Activated naive CD8-positive, alpha-beta T cell treated with anti-CD3 and anti-CD28 coated beads, Interleukin-2, amount 10 ng/mL, durations not matched to agents 7 days and 5 days (primary cell): ENCODE measurements at places on chromosomes 6 and 20. TPM values are rescaled to one million over a fixed set of nuclear protein-coding genes. Genes with fewer than 3 reads are reported as not detected.

Gene PRR18
- not detected for total RNA-seq

Gene CRISP2
- total RNA-seq: not detected

Gene ZSWIM1
- total RNA-seq: 12.2 TPM

Gene GHRH
- not detected for total RNA-seq

Gene TMEM30A
- 61.6 TPM for total RNA-seq

Gene B3GAT2
- not detected for total RNA-seq

Gene CPXM1
- total RNA-seq: 0.25 TPM

Gene FRS3
- 6.2 TPM for total RNA-seq

Gene RGS19
- 106 TPM for total RNA-seq

Gene TMEM74B
- total RNA-seq: 3.5 TPM

DNA sequence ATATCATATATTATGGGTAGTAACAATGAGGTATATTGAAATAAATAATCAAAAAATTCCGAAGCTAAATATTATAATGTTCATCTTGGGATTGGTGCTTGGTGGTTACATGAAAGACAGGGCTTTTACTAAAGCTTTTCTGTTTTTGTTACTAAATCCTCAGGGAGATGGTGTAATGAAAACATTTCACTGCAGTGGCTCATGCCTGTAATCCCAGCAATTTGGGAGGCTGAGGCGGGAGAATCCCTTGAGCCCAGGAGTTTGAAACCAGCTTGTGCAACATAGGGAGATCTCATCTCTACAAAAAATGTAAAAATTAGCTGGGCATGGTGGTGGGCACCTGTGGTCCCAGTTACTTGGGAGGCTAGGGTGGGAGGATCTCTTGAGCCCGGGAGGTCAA lies 42.9 kb downstream of the AFG1L start:
- no peak overlapping the region for H3K27ac ChIP-seq
- H3K36me3 ChIP-seq: no peaks in the 10 kb centered on the region
- no peaks in the 10 kb centered on the region for H3K27me3 ChIP-seq

- H3K36me3 ChIP-seq: no peaks in the 10 kb centered on the region
- no peak for DNase-seq
- no peak overlapping the region for H3K27ac ChIP-seq
- no peaks in the 10 kb centered on the region for H3K27me3 ChIP-seq
- no peaks in the 10 kb centered on the region for H3K4me1 ChIP-seq
Measured at GRCh38 chr6:50610562-50610961, 102.8 kb upstream of the TFAP2D start.

GRCh38 chr6:17281100-17281496 lies at the start of gene RBM24:
Gene RBM24, plus strand, starts transcription at chr6:17281361. Its CDS starts 221 bp downstream, at chr6:17281582.
- H3K36me3 ChIP-seq: no peaks in the 10 kb centered on the region
- H3K27me3 ChIP-seq: peaks cover 66% of the 10 kb centered on the region
- peak; percentile 53 for DNase-seq

DNA sequence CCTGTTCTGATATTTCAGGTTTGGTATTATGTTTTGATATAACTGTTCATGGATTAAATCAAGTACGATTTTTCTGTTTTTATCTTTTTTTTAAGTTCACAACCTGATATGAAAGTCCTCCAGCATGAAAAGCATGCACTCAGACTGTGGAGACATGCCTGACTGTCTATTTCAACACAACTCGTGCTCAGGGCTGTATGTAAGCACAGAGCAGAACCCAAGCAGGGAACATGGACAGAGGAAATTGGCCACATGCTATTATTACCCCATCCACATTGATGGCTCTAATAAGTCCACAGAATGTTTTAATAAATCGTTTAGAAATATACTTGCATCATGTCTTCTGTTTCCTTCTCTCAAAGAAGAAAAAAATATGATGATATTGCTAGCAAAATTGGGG lies 730.4 kb downstream of the C6orf118 start:
- no peak overlapping the region for H3K4me3 ChIP-seq
- no peak for DNase-seq
- no peaks in the 10 kb centered on the region for H3K27me3 ChIP-seq
- H3K27ac ChIP-seq: no peak overlapping the region
- H3K36me3 ChIP-seq: no peaks in the 10 kb centered on the region
- H3K4me1 ChIP-seq: no peaks in the 10 kb centered on the region

- peaks cover 10% of the 10 kb centered on the region for H3K4me1 ChIP-seq
- peaks cover 7% of the 10 kb centered on the region for H3K27me3 ChIP-seq
- peak overlapping the region; percentile 73 for H3K27ac ChIP-seq
- H3K4me3 ChIP-seq: peak overlapping the region; percentile 77
- peaks cover 9% of the 10 kb centered on the region for H3K36me3 ChIP-seq
Measured at GRCh38 chr6:11153447-11153846, 41.9 kb upstream of the ERVFRD-1 start.

DNA sequence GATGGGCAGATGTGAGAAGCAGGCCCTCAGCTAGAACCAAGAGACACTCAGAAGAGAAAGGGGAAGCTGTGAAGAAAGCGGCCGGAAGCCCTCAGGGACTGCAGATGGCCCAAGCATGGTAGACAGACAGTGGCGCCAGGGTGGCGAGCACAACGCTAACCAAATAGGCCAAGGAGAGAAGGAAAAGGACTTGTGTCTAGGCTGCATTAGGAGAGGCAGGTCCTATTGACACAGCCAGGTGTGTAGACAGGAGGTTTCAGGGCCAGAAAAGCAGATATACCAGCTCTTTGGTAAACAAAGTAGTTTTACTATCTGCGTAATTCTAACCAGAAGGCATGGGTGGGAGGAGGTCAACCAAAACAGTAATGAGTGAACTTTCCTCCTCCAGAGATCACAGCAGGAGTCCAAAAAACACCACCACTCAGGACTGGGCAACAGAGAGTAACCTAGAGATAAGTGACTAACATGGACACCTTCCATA lies 15.8 kb upstream of the MAP7 start:
- H3K4me3 ChIP-seq: no peak overlapping the region
- H3K36me3 ChIP-seq: peaks cover 33% of the 10 kb centered on the region
- no peak overlapping the region for H3K27ac ChIP-seq
- peaks cover 11% of the 10 kb centered on the region for H3K4me1 ChIP-seq

DNA sequence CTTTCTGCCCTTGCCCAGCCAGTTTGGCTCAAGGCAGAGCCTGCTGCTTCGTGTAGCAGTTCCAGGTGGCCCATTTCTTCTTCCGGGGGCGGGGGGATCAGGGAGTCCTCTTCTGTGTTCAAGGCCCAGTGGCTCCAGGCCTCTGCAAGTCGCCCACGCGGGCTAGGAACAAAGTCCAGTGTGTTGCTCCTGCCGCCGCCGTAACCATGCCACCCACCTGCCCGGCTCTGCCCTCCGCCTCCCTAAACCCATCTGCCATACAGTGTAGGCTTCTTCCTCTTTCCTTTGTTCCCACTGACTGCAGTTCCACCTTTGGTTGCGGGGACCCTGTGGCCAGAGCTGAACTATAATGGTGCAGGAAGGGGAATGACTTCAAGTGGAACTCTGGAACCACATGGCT lies 43.9 kb upstream of the SRF start:
- no peak overlapping the region for H3K27ac ChIP-seq
- no peak for DNase-seq
- H3K4me1 ChIP-seq: no peaks in the 10 kb centered on the region
- H3K36me3 ChIP-seq: no peaks in the 10 kb centered on the region
- no peaks in the 10 kb centered on the region for H3K27me3 ChIP-seq
- no peak overlapping the region for H3K4me3 ChIP-seq

GRCh38 chr6:128993166-128993565 lies 110.2 kb downstream of the LAMA2 start:
- H3K36me3 ChIP-seq: no peaks in the 10 kb centered on the region
- no peaks in the 10 kb centered on the region for H3K27me3 ChIP-seq
- no peak for DNase-seq
- H3K4me3 ChIP-seq: no peak overlapping the region
- no peaks in the 10 kb centered on the region for H3K4me1 ChIP-seq

DNA sequence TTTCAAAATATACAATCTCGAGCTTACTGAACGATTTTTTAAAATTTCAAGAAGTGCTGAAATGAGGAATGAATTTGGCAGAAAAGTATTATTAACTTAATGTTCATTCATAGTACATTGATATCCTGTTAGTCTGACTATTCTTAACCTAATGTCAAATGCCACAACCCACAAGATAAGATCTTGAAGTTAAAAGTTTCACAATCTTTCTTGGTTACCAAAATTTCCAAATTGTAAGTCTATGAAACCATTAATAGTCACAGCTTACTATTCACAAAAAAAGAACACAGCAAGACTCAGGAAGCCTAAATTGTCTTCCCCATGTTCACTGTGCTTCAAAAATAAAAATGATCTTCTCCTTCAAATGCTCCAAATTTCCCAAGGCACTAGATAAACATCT lies 71.3 kb downstream of the HACE1 start:
- H3K27ac ChIP-seq: peak overlapping the region; percentile 99
- H3K27me3 ChIP-seq: no peaks in the 10 kb centered on the region
- no peak for DNase-seq
- peak overlapping the region; percentile 35 for H3K4me3 ChIP-seq
- H3K36me3 ChIP-seq: peaks cover 15% of the 10 kb centered on the region

DNA sequence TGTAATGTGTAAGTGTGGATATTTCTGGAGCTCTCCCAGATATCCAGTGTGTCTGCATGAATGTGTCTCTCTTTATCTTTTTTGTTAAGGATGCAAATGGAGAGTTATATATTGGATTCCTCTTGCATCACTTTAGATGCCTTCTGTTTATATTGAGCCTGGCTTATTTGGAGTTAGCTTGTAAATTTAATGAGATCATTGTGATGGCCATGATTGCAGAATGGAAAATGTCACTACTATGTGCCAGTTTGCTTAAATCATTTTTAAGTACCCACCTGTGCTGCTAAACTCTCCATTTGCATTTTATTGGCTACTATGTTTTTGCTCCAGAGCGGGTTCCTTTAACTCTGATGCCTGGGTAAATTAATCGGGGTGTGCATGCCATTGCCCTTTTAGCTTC lies 334.8 kb downstream of the UTRN start:
- no peak overlapping the region for H3K27ac ChIP-seq
- H3K4me3 ChIP-seq: no peak overlapping the region
- H3K27me3 ChIP-seq: no peaks in the 10 kb centered on the region
- peaks cover 13% of the 10 kb centered on the region for H3K36me3 ChIP-seq
